ENCODE measurements at places on chromosomes 5 and 9. TPM values are rescaled to one million over a fixed set of nuclear protein-coding genes. Genes with fewer than 3 reads are reported as not detected.

- no peak for DNase-seq
These were observed 23.0 kb downstream of the SV2C start for GRCh38 chr5:76106149-76106548.

DNA sequence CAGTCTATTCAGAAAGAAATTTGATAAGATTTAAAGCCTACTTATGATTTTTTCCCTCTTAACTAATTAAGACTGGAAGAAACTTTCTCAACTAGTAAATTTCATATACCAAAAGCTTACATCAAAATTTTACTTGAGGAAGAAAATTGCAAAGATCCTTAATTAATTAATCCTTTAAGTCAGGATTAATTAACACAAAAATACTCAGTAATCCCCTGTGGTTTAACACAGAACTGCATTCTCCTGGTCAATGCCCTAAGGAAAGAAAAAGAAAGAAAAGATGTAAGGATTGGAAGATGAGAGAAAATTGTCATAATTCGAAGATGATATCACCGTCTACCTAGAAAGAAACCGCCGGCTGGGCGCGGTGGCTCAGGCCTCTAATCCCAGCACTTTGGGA lies 17.3 kb upstream of the RUFY1 start:
- no peak for DNase-seq

DNA sequence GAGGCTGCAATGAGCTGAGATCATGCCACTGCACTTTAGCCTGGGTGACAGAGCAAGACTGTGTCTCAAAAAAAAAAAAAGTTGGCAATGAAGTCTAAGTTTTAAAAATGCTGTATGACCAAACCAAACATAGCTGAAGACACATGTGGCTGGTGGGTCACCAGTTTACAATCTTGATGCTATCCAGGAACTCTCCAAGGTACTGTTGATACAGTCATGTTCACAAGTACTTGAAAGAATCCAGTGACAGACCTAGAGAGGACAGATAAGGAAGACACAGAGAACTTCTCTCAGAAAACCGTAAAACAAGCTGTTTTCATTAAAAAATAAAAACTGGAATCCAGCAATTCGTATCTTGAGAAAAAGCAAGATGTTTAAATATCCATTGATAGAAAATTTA lies 95.7 kb downstream of the ACTBL2 start:
- DNase-seq, result no peak

- DNase-seq, result no peak
These were observed 43.7 kb downstream of the STK10 start for GRCh38 chr5:172144291-172144815.

Gene PKD2L2
- polyA plus RNA-seq, result 0.38 TPM

Gene KIF20A
- polyA plus RNA-seq, result 32.3 TPM

DNA sequence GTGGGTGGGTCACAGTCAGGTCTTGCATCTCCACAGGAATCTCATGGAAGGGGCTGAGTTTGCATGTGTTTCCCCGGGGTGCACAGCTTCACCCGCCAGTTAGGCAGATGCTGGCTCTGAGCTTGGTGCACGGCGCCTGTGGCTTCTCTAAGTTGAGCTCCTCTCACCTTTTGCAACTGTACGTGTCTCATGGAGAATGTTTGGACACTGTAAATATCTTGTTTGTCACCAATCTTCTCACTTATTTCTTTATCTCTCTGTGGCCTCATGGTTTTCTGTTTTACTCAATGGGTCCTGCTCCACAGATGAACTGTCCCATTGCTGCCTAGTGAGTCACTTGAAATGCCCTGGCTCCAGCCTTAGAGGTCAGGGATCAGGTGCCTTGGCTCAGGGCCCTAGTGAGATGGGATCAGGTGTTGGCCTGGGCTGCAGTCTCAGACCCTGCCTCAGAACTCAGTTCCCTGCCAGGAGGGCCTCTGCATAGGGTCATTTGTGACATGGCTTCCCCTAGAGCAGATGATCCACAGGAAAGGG lies 61.6 kb downstream of the WNK2 start:
- DNase-seq, result no peak

- no peak for DNase-seq
These were observed 75.3 kb downstream of the COL23A1 start for GRCh38 chr5:178514851-178515418.

GRCh38 chr9:107043886-107044285 lies 180.9 kb downstream of the ZNF462 start:
- DNase-seq, result no peak

Gene TERT
- 0.28 TPM for polyA plus RNA-seq

- DNase-seq, result no peak
These were observed 6.6 kb upstream of the N4BP3 start for GRCh38 chr5:178106556-178107239.

GRCh38 chr5:124996023-124996763 lies 249.8 kb upstream of the ZNF608 start:
- no peak for DNase-seq

DNA sequence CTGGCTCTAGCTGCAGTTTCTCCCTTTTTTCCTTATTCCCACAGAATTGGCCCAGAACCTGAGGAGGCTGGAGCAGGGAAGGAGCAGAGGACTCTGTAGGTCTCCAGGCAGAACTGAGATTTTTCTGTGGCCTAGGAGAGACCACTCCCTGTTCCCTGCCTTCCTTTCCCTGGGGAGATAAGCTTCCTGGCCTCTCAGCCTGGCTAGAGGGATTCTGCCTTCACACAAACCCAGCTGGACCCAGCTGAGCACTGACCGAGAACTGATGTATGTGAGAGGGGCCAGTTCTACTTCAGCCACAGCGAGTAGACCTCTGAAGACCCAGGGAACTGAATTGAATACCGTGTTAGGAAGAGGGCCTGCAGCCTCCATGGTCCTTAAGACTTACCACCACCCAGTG lies 48.0 kb downstream of the RUSC2 start:
- DNase-seq, result peak; percentile 55

GRCh38 chr9:136791516-136792276 lies 552 bp downstream of the TMEM141 start:
- peak; percentile 49 for DNase-seq

DNA sequence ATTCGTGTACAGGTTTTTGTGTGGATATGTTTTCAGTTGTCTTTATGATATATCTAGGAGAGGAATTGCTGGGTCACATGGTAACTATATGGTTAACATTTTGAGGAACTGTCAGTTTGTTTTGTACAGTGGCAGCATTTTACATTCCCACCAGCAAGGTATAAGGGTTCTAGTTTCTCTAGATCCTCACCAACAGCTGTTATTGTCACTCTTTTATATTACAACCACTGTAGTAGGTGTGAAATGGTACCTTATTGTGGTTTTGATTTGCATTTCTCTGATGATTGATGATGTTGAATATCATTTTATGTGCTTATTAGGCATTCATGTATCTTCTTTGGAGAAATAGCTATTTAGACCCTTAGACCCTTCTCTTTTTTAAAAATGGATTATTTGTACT lies 82.9 kb downstream of the CCDC171 start:
- DNase-seq, result no peak

Gene HTR1A
- polyA plus RNA-seq, result 0.09 TPM

- DNase-seq, result no peak
These were observed 104.6 kb downstream of the CACNA1B start for GRCh38 chr9:137982200-137982599.

Gene KIF4B
- 0.15 TPM for polyA plus RNA-seq

DNA sequence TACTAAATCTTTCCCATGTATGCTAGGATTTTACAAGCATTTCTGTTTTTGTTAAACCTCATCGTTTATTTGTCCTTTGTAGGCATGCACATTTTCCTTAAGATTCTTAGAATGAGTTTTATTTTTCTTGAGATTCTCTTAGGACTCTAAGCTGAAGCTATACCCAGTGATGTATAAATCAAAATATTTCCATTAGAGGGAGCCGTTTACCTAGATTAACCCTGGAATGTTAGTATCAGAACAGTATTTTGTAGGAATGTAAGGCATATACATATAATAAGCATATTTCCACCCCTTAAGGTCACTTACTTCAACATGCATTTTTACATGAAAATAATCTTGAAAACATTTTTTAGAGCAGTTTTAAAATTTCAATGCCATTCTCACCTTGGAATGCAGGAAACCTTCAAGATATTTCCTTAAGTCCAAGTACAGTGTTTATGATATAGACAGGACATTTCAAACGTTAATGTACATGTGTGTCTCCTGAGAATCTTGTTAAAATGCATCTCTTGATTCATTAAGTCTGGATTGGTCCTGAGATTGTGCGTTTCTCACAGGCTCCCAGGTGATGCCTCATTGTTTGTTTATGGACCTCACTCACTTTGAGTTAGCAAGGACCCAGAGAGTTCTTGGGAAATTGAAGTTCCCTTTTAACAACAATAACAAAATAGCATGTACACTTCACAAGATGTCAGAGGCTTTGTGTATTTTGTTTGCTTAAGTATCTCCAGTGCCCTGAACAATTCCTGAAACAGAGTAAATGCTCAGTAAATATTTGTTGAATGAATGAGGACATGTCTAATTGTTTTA lies 34.9 kb upstream of the FCHO2 start:
- no peak for DNase-seq

DNA sequence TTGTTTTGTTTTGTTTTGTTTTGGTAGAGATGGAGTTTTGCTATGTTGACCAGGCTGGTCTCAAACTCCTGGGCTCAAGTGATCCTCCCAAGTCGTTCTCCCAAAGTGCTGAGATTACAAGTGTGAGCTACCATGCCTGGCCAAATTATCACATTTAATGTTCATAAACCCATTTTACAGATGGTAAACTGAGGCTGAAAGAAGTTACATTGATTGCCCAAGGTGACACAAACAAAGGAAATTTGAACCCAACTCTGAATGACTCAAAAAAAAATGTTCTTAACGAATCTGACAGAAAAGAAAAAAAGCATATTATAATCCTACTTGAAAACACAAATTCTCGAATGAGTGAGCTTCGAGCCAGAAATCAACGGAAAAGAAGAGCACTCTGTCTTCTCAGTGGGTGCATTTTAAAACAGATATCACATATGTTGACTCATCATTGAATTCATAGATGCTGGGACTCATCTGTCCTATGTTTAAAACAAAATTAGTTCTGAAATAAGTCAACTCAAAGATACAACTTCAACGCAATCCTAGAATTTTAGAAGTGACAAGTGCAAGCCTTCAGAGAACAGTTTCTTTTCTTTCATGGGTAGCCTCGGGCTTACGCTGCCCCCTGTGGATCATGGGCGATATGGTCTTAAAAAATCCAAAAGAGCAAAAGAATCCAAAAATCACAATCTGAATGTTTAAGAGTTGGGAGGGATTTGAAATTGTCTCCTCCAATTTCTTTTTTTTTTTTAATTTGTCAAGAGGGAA lies 28.4 kb downstream of the TIMD4 start:
- DNase-seq, result peak; percentile 4
